ENCODE measurements at places on chromosomes 5 and 9.
A peak's percentile ranks its signal among the peaks of the same experiment; 100 is the strongest.

DNA sequence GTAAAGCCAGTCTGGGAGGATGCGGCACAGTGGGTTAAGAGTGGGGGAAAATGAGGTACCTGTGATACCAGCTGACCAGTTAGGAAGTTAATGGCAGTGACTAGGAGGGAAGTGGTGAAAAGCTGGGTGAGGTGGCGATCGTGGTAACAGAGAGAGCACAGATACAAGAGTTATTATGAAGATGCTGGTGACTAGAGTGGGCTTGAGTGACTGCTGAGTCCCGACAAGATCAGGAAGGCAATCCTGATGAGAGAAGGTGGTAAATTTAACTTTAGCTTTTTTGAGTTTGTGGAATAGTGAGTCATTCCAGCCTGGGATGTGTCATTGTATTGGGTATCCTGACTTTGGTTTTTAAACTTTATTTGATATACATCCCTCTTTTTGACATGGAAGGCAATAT lies 38.8 kb downstream of the CMYA5 start:
- DNase-seq = no peak

- no peak for DNase-seq
Measured at GRCh38 chr5:77186652-77187370, 23.7 kb upstream of the PDE8B start.

DNA sequence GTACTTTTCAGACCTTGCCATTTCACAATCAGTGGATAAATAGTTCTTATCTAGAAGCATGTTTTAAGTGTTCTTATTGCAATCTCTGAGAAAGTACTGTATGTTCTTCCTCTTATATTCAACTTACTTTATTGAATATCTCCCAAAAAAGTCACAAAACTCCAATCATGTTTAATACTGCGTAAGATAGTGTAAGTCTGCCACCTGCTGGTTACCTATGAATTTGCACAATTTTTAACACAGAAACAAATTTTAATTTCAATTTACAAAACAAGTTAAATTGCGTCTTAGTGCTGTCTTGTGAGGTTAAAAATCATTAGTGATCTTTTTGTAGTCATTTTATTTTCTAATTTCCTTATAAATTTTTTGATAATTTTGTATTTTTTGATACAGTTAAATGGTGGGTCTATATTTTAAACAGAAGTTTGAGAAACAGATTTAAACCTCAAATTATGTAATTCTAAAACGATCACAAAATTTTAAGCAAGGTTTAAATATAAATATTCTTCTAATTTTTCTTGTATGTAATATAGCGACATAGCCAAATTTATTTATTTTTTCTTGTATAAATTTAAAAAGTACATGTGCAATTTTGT lies 115.8 kb downstream of the EMB start:
- no peak for DNase-seq

- DNase-seq = peak; percentile 51
Measured at GRCh38 chr9:4066120-4066519, 233.7 kb downstream of the GLIS3 start.

GRCh38 chr5:80961376-80962281 lies 1.5 kb downstream of the RASGRF2 start:
- DNase-seq = no peak

- DNase-seq = no peak
Measured at GRCh38 chr5:52770287-52770939, 17.3 kb upstream of the ITGA1 start.

DNA sequence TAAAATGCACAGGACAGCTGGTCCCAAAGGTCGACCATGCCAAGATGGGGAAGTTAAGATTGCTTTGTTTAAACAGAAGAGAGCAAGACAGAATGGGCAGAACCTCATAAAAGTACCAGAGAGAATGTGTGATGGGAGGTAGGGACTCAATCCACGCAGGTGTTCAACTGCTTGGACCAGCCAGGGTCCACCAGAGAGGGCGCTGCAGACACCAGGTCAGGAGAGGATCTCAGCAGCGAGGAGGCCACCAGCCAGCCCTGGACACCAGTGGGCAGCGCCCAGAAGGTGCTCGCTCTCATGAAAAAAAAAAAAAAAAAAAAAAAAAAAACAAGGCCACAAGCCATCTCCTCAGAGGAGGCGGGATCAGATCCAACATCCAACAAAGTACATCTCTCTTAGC lies 81.8 kb downstream of the SHC3 start:
- DNase-seq = no peak

GRCh38 chr9:107307331-107307730 lies 24.3 kb downstream of the RAD23B start:
- DNase-seq = no peak

DNA sequence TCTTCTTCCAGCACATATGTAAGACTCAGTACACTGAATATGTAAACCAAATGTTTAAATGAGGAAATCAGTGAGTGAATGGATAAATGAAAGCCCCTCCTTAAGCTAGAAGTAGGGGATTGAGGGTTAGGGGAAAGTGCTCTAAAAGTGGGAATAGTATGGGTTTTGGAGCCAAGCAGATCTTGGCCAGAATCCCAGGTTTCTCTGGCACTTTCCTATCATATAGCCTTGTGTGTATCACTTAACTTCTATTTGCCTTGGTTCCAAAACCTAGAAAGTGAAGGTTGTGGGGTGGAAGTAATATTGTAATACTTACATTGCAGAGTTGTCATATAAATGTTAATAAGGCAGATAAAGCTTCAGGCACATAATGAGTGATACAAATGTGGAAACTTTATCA lies 45.0 kb upstream of the SV2C start:
- DNase-seq = no peak

- no peak for DNase-seq
Measured at GRCh38 chr5:77518304-77518703, 26.2 kb upstream of the WDR41 start.

- DNase-seq = no peak
Measured at GRCh38 chr9:110007477-110008270, 200.3 kb downstream of the C9orf152 start.

GRCh38 chr9:136347472-136348256 lies 15.9 kb downstream of the DNLZ start:
- no peak for DNase-seq

DNA sequence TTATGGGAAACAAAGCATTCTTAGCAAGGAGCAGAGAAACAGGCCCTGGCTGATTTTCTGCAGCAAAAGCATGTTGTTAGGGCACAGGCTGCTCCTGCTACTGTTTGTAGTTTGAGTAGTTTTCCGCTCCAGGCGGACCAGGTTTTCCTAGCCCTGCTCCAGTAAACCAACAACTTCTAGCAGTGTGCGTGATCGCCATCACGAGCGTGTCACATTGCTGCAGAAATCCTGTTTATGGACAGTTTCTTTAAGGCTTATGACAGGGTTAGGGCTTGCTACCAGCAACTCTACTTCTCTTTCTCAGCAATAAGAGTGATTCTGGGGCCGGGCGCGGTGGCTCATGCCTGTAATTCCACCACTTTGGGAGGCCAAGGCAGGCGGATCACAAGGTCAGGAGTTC lies 803.9 kb upstream of the CDH10 start:
- no peak for DNase-seq

GRCh38 chr9:470552-471194 lies 256.0 kb downstream of the DOCK8 start:
- DNase-seq = no peak

- no peak for DNase-seq
Measured at GRCh38 chr5:137279521-137280231, 219.4 kb downstream of the SPOCK1 start.

DNA sequence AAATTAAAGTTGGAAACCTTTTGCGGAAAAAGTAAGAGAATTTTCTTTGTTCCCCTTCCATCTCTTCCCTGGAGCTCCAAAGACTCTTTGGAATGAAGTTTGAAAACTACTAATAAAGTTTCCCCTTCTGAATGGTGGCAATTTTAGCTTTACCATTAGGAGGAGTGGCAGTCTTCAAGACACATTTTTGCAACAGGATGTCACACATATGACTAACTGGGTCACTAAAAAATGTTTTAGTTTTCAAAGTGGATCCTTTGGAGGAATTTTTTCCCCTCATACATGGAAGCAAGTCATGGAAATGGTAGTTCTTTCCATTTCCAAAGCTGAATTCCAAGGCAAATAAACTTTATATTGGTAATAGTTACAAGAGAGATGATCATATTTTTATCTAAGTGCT lies 15.6 kb downstream of the FBXO4 start:
- DNase-seq = no peak

GRCh38 chr9:211036-211435 lies 3.6 kb upstream of the DOCK8 start:
- no peak for DNase-seq

GRCh38 chr5:127367946-127368465 lies 77.4 kb downstream of the MEGF10 start:
- DNase-seq = no peak

DNA sequence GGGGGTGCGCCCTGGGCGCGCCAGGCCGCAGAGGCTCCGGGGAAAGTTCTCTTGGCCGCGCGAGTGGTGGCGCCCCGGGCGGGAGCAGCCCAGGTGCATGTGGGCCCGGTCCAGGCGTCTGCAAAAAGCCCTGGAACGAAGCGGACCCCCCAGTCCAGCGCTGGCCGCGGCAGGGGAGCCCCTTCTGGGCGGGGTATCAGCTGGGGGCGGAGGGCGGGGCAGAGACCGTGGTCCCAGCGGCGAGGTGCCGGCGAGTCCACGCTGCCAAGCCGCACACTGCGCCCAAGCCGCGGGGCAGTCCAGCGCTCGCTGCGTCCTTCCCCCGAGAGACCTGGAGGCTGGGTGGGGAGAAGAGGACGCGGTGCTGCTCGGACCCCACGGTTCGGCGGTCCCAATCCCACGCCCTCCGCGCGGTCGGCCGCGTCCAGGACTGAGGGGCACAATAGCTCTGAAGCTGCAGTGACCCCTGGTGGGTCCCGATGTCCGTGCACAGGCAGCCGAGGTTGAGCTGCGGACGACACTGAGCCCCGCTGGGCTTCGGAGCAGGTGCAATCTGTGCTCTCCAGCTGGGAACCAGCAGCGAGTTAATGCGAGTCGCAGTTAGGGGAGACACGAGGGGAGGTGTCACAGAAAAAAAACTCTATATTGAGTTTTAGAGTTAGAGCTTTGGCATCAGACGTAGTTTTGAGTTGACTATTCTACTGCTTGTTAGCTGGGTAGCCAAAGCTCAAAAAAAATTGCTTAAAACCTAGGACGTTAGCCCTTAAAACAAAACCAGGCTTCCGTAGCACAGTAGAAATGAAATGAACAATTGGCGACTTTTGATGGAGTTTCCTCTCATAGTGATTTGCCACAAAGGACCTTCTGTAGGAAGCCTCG lies 1.1 kb upstream of the EPB41L4A start:
- no peak for DNase-seq

GRCh38 chr9:96020792-96021550 lies 145.5 kb downstream of the ERCC6L2 start:
- DNase-seq = no peak

- no peak for DNase-seq
Measured at GRCh38 chr5:149567226-149567625, 14.1 kb upstream of the ARHGEF37 start.

- DNase-seq = no peak
Measured at GRCh38 chr5:74638970-74639806, 1.3 kb downstream of the ENC1 start.

- DNase-seq = no peak
Measured at GRCh38 chr5:21623831-21624230, 1229.3 kb downstream of the CDH12 start.

- no peak for DNase-seq
Measured at GRCh38 chr5:153496835-153497234, 6.4 kb downstream of the GRIA1 start.

GRCh38 chr5:59021837-59022514 lies 439.1 kb downstream of the RAB3C start:
- DNase-seq = no peak

DNA sequence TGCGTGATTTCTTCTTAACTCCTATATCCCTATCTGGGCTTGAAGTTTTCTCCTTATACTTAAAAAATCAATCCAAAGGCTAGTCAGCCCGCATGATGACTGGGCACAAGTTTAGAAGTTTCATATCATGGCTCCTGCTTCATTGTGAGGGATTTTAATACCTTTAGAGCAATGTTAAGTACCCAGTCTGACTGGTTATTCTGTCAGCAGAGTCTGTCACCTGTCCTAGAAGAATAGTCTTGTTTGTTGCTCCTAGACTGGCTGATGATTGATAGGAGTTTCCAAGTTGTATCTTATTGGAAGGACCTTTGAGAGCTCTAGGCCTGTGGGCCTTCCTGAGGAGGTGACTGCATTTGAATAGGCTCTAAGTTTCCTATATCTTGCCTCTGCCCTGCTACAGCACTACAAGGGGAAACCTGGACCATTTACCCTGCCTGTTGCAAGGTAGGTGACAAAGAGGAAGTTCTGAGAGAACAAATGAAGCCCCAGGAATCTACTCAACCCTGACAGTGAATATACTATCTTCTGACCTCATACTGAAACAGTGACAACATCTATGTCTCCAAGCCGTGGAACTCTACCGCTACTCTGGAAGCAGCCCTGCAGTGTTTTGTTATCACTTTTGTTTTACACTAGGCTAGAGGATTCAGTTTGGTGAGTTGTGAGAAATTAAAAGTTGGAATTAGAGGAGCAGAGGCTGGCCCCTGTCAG lies 66.5 kb downstream of the F2RL2 start:
- no peak for DNase-seq

- DNase-seq = no peak
Measured at GRCh38 chr5:167348251-167348926, 943.1 kb upstream of the WWC1 start.

- no peak for DNase-seq
Measured at GRCh38 chr5:6728795-6729183, 15.6 kb downstream of the TENT4A start.

GRCh38 chr5:22842574-22842973 lies 10.6 kb downstream of the CDH12 start:
- no peak for DNase-seq

DNA sequence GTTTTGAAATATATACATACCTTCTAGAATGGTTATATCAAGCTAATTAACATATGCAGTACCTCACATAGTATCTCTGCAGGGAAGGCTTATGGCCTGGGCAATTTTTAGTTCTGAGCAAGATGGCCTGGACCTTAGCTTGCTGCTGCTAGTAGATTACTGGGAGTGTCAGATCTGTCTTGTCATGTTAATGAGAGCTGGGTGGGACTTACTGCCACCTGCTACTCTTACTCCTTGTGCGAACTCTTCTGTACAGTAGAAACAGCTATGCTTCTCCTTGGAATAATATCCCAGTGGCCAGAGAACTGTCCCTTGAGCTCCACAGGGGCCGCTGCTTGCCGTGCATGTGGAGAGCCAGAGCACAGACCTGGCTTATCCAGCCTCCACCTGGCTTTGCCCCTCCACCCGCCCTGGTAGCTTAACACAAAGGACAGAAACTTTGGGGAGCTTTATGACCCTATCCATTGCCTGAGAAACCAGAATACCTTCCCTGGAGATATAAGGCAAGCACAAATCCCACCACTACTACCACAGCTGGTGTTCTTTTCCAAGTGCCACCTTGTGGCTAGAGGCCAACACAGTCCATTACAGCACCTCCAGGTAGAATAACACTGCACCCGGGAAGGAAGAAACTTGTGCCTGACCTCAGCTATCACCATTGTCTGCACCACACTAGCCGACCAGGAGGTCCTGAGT lies 74.4 kb upstream of the RUSC2 start:
- DNase-seq = no peak

DNA sequence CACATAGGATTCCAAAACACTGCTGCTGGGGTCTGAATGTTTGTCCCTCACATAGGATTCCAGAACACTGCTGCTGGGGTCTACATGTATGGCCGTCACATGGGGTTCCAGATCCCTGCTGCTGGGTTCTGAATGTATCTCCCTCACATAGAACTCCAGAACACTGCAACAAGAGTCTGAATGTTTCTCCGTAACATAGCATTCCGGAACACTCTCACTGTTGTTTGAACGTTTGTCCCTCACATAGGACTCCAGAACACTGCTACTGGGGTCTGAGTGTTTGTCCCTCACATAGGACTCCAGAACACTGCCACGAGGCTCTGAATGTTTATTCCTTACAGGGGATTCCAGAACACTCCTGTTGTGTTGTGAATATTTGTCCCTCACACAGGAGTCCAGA lies 216.8 kb downstream of the FOXD4L6 start:
- no peak for DNase-seq

Measured in NCI-H1048 (cell line).